ENCODE measurements at places on chromosomes 11 and 22.

DNA sequence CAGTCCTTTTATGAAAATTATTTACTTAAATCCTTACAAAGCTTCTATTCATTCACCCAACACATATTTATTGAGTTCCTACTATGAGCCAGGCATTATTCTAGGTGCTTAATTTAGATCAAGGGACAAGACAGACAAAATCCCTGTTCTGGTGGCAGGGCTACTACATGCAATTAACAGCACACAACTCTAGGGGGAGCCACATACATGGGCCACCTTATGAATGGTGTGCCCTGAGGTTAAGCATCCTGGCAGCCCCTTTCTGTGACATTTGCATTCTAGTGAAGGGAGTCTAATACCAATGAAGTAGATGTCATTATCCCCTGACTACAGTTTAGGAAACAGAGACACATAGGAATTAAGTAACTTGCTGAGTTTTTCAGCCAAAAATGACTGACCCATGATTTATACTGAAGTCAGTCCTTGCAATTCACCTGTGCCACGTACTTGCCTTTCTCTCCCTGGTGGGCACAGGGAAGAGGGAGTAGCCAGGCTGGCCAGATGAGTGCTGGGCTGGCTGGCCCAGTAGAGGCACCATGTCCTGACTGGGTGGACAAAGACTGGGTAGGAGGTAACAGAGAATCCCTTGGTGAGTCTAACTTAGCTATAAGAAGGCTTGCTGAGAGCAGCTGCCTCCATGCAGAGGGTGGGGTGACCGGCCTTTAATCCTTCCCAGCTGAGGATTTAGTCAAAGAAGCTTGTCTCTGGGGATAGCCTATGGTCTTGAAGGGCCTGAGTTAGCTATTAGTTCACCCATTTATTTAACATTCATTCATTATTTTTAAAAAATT lies 52.0 kb upstream of the ELF5 start:
- DNase-seq, result no peak

GRCh38 chr22:27317096-27317495 lies 484.5 kb downstream of the MN1 start:
- DNase-seq, result no peak

DNA sequence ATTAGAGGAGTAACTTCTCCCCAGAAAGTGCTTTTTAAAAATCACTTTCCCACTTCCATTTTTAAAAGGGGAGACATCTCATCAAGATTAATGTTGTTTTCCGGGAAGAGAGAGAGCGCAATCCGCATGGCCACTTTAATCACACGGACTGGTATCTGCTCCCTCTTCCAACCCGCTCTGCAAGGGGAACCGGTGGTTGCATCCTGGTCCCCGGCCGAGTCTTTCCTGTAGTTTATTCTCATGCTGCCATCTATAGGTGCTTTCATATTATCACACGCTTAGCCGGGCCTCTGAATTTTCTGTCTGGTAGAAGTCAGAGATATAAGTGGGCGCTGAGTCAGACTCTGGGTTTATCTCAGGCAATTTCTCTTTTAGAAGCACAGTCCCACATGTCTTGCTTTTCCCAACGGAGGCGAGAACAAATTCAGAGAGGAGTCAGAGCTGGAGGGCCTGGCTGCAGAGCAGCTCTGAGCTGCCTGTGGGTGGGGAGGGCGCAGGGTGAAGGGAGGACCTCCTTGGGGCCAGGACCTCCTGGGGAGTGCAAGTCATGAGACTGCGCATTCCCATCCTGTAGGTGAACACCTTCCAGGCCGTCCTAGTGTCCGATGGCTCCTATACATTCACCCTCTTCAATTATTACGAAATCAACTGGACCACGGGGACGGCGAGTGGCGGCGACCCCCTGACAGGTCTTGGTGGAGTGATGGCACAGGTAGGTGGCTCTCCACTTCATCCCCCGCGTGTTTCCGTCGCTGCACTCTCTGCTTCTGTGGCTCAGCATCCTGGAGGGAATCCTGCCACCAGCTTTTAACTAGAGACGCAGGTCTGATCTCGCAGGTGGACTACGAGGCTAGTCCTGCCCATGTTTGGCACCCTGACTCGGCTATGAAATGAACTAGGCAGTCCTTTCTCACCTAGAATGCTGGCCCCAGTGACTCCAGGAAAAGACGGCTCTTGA lies 11.7 kb downstream of the TECTA start:
- DNase-seq, result peak; percentile 37

DNA sequence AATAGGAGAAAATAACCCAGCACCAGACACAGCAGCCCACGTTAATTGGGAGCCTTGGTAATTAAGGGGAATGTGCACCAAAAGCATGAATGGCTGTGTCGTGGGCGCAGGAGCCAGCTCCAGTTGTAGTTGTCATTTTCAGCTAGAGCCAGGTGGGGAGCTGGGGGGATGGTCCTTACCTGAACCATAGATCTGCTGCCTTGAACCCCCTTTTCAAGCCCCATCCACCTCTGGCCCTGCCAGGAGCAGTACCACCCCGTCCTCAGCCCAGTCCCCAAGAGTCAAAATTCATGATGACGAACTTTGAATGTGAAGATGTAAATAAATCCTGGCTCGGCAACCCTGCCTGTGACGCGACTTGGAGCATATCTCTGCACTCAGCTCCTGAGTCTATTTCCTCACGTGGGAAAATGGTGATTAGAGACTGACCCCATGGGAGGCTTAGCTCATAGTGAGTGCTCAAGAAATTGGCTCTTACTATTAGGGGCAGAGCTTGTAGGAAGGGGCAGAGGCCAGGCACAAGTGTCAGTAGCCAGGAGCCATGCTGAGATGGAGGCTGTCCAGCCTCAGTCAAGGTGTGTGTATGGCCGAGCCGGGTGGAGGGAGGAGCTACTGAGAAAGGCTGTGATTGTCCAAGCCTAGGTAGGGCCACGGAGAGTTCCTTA lies 794 bp upstream of the FXYD6 start:
- no peak for DNase-seq

- no peak for DNase-seq
Measured at GRCh38 chr11:131638889-131639288, 268.5 kb downstream of the NTM start.

- DNase-seq, result no peak
Measured at GRCh38 chr11:78733031-78733430, 158.4 kb upstream of the NARS2 start.

- no peak for DNase-seq
Measured at GRCh38 chr11:125053167-125053566, 9.9 kb upstream of the SLC37A2 start.

GRCh38 chr22:47048123-47049077 lies 285.9 kb downstream of the TBC1D22A start:
- no peak for DNase-seq

DNA sequence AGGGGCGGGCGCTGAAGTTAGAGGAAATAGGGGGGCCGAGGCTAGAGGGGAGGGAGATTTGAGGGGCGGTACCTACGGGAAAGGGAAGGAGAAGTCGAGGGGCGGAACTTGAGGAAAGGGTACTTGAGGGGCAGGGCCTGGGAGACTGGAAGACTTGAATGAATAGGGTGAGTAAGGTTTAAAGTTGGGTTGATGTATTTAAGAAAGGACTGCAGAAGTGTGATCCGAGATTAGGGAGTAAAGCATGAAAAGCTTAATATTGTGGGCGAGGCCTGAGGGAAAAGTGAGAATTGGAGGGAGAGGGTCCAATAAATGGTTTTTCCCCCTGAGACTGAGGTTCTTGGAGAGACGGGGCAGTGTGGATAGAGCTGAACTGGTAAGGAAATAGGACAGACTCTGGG lies 723 bp downstream of the HSCB start:
- DNase-seq, result no peak

GRCh38 chr11:32312865-32313403 lies 122.4 kb downstream of the WT1 start:
- no peak for DNase-seq

DNA sequence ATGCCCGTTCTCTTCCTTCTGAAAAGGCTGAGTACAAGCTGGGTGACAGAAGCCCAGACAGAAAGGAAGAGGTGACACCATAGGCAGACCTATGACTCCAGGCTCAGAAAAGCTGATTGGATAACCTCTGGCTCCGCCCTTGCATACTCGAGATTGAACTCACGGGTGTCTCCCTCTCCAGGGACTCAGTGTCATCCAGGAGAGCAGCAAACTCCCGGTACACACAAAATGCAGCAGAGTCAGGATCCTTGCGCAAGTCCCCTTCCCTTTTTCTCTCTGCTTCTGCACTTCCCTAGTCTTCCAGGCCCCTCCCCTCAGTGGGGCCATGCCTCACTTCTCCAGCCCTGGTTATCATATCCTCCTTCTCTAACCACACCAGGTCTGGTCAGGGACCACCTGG lies 9.8 kb downstream of the SCN4B start:
- DNase-seq, result no peak

- no peak for DNase-seq
Measured at GRCh38 chr22:36953239-36954080, 40.0 kb downstream of the CSF2RB start.

GRCh38 chr11:31805629-31806185 lies 5.4 kb downstream of the PAX6 start:
- no peak for DNase-seq

GRCh38 chr11:123475469-123475868 lies 45.4 kb downstream of the GRAMD1B start:
- DNase-seq, result no peak

- DNase-seq, result no peak
Measured at GRCh38 chr22:18069041-18069440, 8.7 kb upstream of the PEX26 start.

GRCh38 chr11:102309621-102310541 lies 7.4 kb upstream of the BIRC3 start:
- no peak for DNase-seq

DNA sequence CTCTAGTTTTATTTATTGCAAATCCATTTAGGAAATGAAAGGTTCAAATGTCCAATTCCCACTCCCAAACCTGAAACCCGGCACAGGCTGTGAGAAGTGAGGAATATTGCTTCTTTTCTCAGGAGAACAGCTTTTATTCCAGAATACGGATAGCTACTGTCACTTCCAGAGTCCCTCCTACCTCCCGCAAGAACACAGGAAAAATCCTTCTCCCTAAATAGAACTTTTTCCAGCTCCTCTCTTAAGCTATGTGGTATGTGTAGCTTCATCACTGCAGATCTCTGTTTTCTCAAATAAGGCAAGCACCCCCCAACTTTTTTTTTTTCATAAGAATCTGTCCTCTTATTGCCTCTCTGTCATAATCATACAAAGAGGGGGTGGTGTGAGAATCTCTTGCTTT lies 126.8 kb downstream of the LARGE1 start:
- DNase-seq, result no peak

- DNase-seq, result no peak
Measured at GRCh38 chr22:26021516-26021915, 147.7 kb upstream of the SEZ6L start.

DNA sequence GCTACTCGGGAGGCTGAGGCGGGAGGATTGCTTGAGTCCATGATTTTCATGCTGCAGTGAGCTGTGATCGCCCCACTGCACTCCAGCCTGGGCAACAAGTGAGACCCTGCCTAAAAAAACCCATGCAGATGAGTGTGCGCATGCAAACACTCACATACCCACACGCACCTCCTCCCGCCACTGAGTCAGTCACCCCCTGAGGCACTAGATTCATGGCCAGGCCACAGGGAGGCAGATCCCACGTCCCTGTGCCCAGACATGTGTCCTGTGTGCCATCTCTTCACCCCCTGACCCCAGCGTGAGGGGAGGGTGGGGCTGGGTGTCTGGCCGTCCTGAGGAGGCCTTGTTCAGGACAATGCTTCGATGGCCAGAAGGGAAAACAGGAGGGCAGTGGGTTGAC lies 15.5 kb downstream of the RELT start:
- no peak for DNase-seq

DNA sequence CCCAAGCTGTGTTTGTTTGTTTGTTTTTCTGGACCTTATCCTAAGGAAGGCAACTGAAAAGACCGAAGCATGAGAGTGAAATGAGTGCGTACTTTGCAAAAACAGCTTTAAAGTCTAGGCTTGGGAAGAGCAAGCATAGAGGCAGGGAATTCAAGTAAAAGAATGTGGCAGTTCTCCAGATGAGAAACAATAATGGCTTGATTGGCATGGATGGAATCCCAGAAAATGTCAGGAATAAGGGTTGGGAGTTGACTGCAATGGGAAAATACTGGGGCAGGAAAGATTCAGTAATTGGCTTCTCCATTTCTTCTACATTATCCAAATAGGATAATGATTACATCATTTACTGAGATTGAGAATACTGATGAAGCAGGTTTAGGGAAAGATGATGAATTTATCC lies 17.5 kb downstream of the SAAL1 start:
- no peak for DNase-seq

DNA sequence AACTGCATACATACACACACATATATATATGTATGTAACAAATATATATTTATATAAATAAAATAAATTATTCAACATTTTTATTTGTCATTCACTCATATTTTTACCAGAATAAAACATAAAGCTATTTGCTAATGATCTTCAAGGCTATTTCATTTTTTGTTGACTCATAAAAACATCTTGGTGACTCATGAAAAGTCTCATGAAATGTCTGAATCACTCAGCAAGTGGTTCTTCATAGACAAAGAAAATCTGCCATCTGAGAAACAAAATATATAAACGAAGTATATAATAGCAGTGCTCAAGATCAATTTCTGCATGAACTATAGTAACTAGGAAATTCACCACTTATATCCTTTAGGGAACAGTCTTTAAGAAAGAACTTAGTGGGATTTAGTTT lies 764.8 kb upstream of the FAT3 start:
- no peak for DNase-seq

- no peak for DNase-seq
Measured at GRCh38 chr11:133911171-133911570, 45.6 kb downstream of the IGSF9B start.

GRCh38 chr22:31096657-31097279 lies 10.6 kb downstream of the SELENOM start:
- no peak for DNase-seq

GRCh38 chr11:8593935-8594909 lies at the start of gene STK33:
STK33 (minus strand) TSS chr11:8594228; CDS start chr11:8474905, 119,323 bp downstream.
- no peak for DNase-seq

GRCh38 chr11:1568441-1568911 lies 3.6 kb downstream of the DUSP8 start:
- no peak for DNase-seq

- peak; percentile 83 for DNase-seq
Measured at GRCh38 chr11:110425751-110426545, 3.8 kb upstream of the FDX1 start.

DNA sequence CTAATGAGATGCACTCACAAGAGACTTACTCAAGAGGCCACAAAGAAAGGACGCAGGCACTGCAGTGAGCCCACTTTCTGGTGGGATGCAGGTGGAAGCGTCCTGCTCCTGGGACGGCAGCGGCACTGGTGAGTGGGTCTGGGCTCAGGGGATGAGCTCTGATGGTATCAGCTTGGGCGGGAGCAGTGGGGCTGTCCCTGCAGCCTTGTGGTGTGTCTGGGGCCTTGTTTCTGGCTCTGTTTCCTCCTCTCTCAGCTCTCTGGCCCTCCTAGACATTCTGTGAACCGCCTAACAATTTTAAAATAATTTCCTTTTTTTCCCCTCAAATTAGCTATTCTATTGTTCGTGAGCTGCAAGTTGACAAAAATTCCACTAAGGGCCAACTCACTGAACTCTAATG lies 8.8 kb upstream of the ST14 start:
- DNase-seq, result no peak

- DNase-seq, result no peak
Measured at GRCh38 chr11:4086575-4087353, 7.8 kb upstream of the RRM1 start.

All from AG09309 (cell line).